ENCODE measurements at places on chromosomes 6 and 20.

DNA sequence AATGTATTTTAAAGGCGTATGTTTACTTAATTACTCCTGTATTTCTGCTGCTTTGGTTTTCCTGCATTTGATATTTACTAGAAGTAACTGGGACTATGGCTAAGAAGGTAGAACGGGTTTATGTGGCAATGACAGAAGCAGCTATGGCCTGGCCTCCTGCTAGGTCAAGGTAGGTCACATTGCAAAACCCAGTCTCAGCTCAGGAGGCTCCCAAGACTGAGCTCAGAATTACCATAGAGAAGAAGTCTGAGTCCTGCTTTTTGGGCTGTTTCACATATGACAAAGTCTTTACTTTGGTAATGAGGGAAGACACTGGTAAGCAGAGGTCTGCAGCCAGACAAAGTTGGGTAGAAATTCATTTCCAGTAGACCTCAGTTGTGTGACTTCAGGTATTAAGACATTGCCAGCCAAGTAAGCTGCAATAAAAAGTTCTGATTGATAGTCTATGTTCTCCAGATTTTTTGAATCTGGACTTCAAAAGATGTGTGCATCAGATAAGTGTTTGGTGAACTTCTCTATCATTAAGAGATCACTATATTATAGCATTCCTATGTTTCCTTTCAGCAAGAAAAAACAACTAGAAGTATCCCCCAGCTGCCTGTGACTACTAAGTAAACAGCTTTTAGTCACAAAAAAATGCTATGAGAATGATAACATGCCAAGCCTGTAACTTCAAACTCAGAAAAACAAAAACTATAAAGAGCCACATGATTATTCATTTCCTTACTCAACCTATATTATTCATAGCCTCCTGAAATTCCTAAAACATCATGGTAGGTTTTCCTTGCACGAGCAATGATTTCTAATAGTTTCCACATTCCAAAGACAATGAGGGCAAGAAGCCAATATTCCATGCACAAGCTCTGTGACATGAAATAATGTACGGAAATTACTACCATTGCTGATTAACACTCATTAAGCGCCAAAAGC is 312.3 kb downstream of the HAO1 start:
- no peak for DNase-seq

DNA sequence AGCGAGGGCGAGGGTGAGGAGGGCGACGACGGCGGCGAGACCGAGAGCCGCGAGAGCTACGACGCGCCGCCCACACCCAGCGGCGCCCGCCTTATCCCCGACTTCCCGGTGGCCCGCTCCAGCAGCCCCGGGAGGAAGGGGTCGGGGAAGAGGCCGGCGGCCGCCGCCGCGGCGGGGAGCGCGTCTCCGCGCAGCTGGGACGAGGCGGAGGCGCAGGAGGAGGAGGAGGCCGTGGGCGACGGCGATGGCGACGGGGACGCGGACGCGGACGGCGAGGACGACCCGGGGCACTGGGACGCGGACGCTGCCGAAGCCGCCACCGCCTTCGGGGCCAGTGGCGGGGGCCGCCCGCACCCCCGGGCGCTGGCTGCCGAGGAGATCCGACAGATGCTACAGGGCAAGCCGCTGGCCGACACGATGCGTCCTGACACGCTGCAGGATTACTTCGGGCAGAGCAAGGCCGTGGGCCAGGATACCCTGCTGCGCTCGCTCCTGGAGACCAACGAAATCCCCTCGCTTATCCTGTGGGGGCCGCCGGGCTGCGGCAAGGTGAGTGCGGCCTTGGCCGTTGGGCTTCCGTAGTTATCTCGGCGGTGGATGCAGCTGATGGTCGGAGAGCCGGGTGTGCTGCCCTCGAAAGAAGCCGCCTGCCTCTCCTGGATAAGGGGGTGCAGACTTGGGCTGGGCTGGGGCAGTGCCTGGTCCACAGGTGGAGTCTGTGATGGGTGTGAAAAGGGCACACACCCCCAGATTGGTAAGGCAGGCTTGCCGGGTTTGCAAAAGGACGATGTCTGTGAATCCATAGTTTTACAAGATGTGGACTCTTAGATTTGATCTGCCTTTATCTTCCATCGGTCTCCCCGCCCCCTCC is 938 bp downstream of the WRNIP1 start:
- DNase-seq: peak; percentile 66

- DNase-seq: no peak
Observed at GRCh38 chr6:147468634-147469033, 39.9 kb upstream of the SAMD5 start.

GRCh38 chr6:138099832-138100231 is 7.4 kb downstream of the PERP start:
- DNase-seq: no peak

GRCh38 chr6:142878407-142878806 is 66.6 kb downstream of the HIVEP2 start:
- no peak for DNase-seq

- peak; percentile 69 for DNase-seq
Observed at GRCh38 chr20:23061734-23062561, 12.5 kb upstream of the THBD start.

DNA sequence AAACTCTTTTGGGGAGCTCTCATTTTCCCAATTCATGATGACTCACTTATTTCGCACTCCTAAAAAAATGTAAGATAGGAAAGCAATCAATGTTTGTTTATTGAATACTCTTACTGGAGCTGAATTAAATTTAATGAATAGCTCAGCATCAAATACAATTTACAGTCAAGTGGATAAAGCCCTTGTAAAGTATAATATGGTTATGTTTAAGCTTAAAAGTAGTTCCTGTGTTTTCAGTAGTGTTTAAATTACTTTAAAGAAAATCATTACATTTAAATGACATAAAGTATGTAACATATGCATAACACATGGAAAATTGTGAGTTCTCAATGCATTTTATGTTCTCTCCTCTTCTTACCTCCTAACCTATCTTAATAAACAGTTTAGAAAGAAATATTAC is at the start of gene OR2B3:
Gene OR2B3 (minus strand): TSS at position 101 of the 400 bp plus-strand sequence. CDS start 65 bp downstream, at position 36.
- no peak for DNase-seq

DNA sequence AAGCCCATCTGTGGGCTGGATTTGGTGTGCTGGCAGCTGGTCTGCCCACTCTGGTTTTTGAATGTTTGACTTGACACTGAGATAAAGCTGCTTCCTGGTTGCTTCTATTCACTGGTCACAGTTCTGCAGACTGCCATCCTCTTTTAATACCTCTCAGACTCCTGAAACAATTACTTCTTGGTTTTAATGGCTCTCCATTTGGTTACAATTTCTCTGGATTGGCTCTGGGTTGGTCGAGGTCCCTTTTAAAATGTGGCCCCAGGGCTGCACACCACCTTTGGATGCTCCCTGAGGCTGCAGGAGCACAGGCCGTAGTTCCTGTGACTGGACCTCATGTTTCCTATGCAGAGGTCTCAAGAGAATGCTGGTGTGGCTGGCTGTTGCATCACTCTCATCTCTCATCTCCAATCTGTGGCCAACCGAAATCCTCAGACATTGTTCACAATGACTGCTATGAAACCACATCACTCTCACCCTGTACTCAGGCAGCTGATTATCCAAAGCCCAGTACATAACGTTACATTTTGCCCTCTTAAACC is 98.5 kb downstream of the INSM1 start:
- no peak for DNase-seq

DNA sequence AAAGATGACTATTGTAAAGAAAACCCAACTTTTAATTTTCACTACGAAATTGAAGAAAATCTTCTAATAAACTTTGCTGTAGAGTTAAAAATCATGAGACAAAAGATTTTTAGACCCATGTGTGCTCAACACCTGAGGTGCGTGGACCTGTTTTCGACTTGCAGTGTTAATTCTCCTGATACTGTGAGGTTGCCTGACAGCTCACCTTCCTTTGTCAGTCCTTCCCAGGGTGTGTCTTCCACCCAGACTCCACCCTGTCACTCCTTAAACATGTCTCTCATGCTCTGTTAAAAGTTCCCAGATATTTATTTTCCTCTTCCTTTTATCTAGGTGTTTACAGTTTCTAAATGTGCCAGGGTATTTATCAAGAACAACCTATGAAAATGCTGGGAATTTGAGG is 151.3 kb upstream of the NT5E start:
- DNase-seq: no peak

GRCh38 chr6:54282186-54282585 is 26.1 kb upstream of the TINAG start:
- DNase-seq: no peak

DNA sequence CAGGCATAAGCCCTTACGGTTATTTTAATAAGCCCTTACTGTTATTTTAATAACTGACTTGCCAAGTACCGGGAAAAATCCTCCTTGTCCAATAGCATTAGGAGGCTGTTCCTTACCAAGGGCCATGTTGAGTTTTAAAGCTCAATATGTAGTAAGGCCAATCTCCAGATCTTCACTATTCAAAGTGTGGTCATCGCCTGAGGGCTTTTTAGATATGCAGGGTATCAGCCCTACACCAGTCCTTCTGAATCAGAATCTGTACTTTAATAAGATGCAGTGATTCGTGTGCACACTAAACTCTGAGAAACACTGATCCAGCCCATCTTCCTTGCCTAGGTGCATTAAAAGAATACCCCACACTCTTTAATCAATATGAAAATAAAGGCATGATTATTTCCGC is 72.8 kb upstream of the ZNF133 start:
- no peak for DNase-seq

- no peak for DNase-seq
Observed at GRCh38 chr6:53432318-53433161, 83.8 kb upstream of the ELOVL5 start.

DNA sequence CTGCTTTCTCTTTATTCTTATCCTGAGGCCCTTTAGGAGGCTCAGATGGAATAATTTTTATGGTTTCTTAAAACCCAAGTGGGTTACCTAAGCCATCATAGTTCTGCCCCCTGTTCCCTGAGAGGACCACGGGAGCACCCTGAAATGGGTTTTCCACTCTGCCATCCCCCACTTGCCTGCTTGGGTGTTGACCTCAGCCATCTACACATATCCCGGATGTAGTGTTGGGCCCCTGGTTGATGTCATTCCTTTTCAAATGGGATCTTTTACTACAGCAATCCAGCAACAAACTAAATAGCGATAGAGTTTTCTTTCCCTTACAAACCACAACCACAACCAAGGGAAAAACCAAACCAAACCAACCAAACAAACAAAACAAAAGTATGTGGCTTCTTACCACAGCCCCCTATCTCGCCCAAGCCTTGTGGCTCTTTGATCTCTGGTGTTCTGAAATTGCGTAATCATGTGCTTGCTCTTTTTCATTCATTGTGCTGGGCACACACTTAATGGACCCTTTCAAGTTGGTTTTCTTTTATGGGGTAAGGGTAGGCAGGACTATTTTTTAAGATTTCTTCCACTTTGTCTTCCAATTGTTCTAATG is 154.9 kb downstream of the ESR1 start:
- no peak for DNase-seq

- DNase-seq: no peak
Observed at GRCh38 chr20:49424536-49424935, 57.9 kb downstream of the KCNB1 start.

GRCh38 chr6:7537565-7538174 is 3.8 kb upstream of the DSP start:
- no peak for DNase-seq

DNA sequence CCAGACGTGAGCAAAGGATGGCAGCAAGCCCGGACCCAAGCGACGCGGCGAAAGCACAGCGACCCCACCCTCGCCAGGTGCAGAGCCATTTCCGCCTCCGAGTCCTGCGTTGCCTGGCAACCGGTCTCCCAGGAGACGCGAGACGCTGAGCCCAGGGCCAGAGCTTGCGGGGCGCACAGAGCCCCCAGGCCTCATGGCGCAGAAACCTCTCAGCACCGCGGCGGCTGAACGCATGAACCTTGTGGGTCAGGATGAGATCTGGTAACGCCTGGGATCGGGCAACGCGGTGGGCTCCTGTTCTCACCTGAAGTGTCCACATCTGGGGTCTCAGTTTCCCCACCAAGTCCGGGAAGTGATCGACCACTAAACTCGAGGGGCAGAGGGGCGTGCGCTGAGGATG is 77.7 kb downstream of the ANKRD60 start:
- DNase-seq: no peak

- DNase-seq: no peak
Observed at GRCh38 chr6:96876886-96877545, 20.7 kb downstream of the NDUFAF4 start.

GRCh38 chr20:363319-364078 is 16.6 kb downstream of the NRSN2 start:
- no peak for DNase-seq

DNA sequence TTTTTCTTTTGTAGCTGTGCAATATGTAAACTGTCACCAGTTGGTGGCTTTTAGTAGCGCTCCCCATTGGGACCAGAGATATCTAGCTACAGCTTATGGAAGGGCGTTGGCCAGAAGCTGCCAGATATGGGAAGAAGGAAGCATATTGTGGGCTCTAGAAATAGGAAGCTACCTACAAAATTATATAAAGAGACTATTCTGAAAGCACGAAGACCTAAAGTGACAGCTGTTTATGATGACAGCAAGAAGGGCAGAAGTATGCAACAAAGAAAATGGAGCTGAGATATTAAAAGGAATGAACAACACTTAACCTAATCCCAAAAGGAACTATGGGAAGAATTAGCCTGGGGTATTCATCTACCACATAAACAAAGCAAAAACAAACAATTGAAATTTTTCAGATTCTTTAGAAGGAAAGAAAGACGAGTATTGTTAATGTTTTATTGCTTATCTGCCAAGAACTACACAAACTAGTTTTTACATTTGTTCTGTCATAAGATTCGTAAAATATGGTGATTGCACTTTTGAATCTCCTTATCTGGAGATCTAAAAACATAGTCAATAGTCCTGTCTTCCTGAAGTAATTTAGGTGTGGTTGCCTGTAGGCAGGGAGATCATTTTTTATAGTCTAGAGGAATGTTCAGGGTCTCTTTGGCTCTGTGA is 81.6 kb downstream of the NCOA7 start:
- DNase-seq: no peak

GRCh38 chr6:111013144-111013915 is 31.5 kb downstream of the RPF2 start:
- no peak for DNase-seq

- DNase-seq: no peak
Observed at GRCh38 chr20:24578567-24579415, 109.4 kb downstream of the SYNDIG1 start.

- DNase-seq: no peak
Observed at GRCh38 chr6:121112356-121112755, 221.9 kb downstream of the TBC1D32 start.

DNA sequence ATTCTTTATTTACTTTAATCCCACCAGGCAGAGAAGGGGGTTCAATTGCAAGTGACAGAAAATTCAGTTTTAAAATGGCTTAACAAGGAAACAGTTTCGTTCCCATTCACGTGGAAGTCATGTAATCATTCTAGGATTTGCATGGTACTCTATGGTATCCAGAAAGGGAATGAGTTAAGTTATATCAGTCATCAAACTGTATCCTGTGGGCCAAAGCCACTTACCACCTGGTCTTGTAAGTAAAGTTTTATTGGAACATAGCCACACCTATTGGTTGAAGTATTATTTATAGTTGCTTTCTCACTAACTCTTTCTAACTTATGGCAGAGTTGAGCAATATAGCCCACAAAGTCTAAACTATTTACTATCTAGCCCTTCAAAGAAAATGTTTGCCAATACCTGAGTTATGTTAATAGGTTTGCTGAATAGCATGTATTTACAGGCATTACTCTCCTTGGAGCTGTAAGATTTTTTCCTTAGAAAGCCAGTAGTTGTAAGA is 10.2 kb upstream of the MMS22L start:
- DNase-seq: no peak

- no peak for DNase-seq
Observed at GRCh38 chr20:34983995-34984735, 28.5 kb downstream of the MYH7B start.

Data from right forelimb (tissue), 1 donor.